ENCODE measurements at places on chromosomes 7 and 10.
A peak's percentile ranks its signal among the peaks of the same experiment; 100 is the strongest.

- no peak for DNase-seq
Observed at GRCh38 chr7:25638590-25639244, 410.4 kb upstream of the NPVF start.

GRCh38 chr7:146660839-146661238 is 544.2 kb downstream of the CNTNAP2 start:
- DNase-seq, result no peak

- no peak for DNase-seq
Observed at GRCh38 chr10:106405141-106405540, 759.4 kb downstream of the SORCS1 start.

DNA sequence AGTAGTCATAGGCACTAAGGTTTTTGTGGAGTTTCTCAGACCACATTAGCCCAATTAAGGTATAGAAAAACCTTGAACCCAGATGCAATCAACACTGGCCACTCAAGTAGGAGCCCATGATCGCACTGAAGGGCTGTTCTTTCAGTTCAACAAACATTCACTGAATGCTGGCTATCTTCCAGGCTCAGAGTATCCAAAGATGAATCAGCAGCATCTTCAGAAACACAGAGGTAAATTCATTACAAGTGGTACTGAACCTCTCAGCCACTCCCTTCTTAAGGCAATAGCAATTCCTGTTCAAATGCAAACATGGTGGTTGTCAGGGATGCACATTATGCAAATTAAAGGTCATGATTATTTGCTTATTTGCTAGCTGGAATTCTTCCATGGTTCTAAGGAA is 17.1 kb downstream of the KCNK18 start:
- DNase-seq, result peak; percentile 12

DNA sequence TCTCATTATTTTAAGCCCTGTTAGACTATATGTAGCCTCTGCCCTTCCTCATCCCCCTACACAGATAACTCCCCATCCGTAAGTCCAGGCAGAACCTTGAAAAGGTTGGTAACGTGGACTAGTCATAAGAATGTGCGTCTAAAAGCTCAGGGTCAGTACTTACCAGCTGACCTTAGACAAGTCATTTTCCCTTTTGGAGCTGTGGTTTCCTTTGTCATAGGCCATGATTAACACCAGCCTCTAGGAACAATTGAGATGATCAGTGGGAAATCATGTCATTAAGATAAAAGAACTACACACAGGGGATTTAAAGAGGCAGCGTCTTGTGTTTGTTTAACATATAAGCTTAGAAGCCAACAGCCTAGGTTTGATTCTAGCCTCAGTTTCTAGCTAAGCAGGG is 6.9 kb upstream of the UNC5B start:
- DNase-seq, result no peak

GRCh38 chr7:156353352-156353751 is 287.2 kb upstream of the RNF32 start:
- no peak for DNase-seq

GRCh38 chr7:141679014-141679413 is 23.0 kb downstream of the DENND11 start:
- DNase-seq, result no peak

DNA sequence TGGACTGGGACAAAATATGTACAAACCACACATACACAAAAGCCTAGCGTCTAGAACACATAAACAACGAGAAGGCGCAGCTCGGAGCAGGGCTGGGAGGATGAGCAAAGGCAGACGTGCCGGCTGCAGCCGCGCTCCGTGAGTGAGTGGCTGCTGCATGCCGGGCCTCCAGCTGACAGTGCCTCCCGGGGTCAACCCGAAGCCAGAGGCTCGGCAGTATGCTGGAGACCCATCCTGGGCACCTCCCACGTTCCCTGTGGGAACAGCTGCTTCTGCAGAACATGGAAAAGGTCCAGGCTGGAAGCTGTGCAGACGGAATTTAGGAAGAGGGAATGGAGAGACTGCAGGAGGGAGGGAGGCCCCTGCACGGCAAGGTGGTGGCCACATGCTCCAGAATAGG is 3.6 kb upstream of the GPR146 start:
- DNase-seq, result peak; percentile 68

GRCh38 chr10:121049489-121049888 is 198.3 kb downstream of the WDR11 start:
- DNase-seq, result no peak

GRCh38 chr7:87886875-87887274 is 10.6 kb downstream of the DBF4 start:
- peak; percentile 44 for DNase-seq

- no peak for DNase-seq
Observed at GRCh38 chr7:3495530-3495929, 194.5 kb downstream of the SDK1 start.

DNA sequence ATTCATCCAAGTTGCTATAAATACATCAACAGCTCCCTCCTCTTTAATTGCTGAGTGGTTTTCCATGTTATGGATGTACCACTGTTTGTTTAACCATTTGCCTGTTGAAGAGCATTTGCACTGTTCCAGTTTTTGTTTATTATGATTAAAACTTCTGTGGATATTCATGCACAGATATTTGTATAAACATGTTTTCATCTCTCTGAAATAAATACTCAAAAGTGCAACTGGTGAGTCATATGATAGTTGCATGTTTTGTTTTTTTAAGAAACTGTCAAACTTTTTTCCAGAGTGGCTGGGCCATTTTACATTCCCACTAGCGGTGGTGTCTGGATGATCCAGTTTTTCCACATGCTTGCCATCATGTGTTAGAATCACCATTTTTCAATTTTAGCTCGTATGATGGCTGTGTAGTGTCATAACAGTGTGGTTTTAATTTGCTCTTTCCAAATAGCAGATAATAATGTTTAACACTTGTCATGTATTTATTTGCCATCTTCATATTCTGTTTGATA is 33.6 kb downstream of the MEOX2 start:
- DNase-seq, result no peak

GRCh38 chr10:86658261-86658741 is 4.0 kb downstream of the OPN4 start:
- no peak for DNase-seq

DNA sequence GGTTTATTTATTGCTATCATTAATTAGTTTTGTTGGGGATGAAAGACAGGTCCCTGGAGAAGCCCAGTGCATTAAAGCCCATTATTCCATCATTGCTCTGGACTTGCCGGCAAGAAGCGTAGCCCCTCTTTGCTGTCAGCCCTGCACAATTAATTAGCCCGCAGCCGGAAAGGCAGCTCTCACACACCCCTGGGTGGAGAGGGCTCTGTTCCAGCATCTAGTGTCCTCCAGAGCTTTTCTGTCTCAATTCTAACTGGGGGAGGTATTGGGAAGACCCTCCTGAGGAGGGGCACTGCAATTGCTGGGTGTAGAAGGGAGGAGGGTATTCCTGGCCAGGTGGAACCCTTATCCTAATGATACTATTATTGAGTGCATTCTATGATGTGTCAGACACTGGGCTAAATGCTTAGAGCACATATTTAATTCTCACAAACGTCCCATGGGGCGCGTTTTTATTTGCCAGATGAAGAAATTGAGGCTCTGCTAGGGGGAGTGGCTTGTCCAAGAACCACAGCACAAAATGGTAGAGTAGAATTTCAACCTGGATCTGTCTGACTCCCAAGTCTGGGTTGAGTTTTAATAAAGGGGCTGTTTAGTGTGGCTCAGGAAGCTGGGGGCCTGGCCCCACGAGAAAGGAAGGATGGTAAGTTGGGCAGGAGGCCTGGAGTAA is 148.1 kb upstream of the PCBD1 start:
- DNase-seq, result no peak

- no peak for DNase-seq
Observed at GRCh38 chr7:16498122-16498521, 28.5 kb upstream of the LRRC72 start.

DNA sequence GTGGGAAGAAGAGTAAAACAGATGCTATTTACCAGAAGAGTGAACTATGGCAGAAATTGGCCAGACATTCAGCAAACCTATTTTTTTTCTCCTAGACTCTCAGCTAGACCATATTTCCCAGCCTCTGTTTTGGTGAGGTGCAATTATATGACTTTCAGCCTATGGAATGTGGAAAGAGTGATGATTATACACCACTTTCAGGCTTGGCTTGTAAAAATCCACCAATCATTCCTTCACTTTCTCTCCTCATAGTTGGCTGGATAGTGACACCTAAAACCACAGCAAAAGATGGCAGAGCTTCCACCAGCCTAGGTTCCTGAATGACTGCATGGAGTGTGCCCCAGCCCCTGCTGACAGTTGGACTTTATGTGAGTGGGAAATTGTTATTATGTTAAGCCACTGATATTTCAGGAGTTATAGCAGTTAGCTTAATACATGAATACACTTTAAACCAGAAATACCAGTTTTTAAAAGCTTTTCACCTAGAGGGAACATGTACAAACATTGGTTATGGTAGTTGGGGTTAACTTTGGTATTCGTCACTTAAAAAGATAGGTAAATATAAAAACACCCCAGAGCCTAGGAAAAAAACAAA is 19.1 kb upstream of the TNKS2 start:
- DNase-seq, result no peak

DNA sequence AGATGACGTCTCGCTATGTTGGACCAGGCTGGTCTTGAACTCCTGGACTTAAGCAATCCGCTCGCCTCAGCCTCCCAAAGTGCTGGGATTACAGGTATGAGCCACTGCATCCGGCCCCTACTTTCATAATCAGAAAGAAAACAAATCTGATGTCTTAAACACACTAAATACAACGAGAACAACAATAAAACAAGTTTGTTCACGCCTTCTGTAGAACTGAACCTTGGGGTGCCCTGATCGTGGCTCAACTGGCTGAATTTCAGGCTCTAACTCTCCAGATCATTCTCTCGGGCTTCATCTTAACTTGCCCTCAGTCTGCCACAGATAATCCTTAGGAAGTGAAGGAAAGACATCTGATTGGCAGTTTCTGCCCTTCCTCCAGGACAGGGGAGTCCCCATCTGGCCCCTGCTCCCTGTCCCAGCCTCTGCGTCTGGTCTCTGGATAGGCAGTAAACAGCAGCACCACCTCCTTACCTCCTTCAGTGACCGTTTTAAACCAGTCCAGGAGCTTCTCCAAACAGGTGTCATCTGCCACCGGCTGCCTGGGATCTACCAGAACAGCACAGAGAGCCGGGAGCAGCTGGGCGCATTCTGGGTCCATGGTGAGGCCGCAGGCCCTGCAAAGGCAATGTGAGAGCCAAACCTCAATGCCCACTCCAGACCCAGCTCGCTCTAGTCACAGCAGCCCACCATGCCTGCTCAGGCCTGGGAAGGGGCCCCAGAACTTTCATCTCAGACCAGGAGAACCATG is 1.3 kb downstream of the BRAT1 start:
- no peak for DNase-seq

DNA sequence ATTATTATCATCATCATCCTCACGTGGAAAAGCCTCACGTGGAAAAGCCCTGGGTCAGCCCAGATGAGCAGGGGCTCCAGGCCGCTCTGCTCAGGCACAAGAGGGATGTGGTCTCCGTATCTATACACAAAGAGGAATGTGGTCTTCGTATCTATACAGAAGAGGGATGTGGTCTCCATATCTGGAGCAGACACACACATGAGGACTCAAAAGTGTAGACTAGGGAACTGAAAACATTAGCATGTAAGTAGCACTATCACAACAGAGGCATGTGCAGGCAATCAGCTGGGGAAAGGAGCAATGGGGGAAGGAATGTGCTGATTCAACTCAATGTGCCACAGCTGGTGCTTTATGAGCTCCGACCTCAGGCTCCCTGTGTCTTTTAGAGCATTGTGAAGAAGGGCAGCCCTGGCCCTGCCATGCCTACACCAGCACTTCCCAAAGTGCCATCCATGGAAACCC is 86.5 kb downstream of the PLXNA4 start:
- DNase-seq, result peak; percentile 14

GRCh38 chr7:41792120-41792519 is 89.2 kb upstream of the INHBA start:
- DNase-seq, result peak; percentile 60

DNA sequence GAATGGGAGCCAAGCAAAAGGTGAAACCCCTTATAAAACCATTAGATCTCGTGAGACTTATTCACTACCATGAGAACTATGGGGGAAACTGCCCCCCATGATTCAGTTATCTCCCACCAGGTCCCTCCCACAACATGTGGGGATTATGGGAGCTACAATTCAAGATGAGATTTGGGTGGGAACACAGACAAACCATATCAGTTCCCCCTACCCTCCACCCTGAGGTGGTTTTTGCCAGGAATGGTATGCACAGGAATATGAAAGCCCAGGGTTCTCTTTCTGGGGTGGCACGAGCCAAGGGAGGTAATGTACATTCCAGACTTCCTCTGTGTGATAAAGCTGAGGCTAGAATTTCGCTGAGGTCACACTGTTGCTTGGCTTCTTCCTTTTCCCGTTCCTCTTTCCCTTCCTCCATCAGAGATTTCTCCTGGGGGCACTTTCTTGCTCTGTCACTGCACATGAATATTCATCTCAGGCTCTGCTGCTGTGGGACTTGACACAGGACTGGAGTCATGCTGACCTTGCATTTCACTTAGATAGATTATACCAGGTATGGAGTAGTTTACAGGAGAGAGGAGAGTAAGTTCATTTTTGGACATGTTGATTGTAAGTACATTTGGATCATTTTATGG is 347.0 kb upstream of the MTPN start:
- no peak for DNase-seq

DNA sequence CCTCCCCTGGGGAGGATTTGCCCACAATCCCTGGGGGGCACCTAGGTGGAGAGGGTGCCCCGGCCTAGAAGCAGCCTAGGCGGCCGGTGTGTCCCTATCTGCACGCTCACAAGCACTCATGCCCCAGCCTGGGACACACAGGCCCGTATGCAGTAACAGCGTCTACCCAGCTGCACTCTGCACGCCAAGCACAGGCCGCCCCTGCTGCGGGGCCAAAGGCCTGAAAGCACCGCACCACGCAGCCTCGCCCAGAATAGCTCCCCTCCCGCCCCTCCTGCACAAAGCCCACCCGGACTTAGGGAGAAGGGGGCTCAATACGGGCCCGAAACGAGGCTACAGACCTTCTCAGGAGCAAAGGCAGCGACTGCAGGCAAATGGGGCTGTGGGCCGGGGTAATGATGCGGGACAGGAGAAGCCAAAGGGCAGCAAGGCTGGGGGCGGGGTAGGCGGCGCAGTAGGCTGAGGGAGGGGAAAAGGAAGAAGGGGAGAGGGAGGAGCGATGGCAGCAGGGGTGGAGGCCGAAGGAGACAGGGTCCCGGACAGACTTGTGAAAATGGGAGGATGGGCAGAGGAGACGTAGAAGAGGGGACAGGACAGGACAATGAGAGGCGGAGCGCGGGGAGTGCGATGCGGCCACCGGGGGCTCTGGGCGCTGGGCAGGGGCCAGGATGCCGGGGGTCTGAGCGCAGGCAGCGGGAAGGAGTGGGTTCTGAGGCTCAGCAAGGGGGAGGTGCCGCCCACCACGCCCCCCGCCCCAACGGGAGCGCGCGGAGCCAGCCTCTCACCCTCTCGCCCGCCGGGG is 544 bp downstream of the GPRIN2 start:
- no peak for DNase-seq

- DNase-seq, result no peak
Observed at GRCh38 chr7:127189886-127190285, 62.9 kb downstream of the GRM8 start.

Measured in foreskin fibroblast (primary cell).